Nucleus accumbens (tissue), 56 donors: ENCODE measurements at places on chromosomes 7 and 10.

DNA sequence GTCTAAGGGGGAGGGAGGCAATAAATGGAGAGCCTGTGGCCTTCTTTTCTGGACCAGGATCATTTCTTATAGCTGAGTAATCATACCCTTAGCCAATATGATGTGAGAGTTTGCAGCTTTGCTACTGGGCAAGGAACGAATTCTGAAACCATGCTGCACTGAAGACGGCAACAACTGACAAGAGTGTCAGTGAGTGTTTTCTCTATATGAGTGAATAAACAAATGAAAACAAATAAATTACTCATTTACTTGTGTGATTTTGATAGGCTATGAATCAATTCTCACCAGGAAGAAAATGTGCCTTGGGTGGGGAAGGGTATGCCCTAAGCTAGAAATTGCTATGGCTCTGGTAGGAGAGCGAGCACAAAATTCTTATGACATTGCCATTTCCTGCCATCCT, 79.4 kb upstream of the LRRN3 start:
- DNase-seq, result no peak

DNA sequence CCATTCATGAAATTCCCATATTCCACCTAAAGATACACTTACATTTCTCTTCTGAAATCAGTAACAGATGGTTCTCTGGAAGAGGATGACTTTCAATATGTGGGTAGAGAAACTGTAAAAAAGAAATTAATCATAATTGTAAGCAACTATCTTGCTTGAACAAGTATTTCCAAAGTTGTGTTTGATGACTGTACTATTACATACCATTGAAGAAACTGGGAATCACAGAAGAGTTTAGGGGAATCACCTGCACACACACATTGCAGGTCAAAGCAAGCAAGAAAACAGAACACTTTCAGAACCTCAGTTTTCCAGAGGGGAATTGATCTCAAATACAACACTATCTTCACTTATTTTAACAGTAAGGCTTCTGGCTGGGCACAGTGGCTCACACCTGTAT, 33.6 kb downstream of the GSAP start:
- no peak for DNase-seq

DNA sequence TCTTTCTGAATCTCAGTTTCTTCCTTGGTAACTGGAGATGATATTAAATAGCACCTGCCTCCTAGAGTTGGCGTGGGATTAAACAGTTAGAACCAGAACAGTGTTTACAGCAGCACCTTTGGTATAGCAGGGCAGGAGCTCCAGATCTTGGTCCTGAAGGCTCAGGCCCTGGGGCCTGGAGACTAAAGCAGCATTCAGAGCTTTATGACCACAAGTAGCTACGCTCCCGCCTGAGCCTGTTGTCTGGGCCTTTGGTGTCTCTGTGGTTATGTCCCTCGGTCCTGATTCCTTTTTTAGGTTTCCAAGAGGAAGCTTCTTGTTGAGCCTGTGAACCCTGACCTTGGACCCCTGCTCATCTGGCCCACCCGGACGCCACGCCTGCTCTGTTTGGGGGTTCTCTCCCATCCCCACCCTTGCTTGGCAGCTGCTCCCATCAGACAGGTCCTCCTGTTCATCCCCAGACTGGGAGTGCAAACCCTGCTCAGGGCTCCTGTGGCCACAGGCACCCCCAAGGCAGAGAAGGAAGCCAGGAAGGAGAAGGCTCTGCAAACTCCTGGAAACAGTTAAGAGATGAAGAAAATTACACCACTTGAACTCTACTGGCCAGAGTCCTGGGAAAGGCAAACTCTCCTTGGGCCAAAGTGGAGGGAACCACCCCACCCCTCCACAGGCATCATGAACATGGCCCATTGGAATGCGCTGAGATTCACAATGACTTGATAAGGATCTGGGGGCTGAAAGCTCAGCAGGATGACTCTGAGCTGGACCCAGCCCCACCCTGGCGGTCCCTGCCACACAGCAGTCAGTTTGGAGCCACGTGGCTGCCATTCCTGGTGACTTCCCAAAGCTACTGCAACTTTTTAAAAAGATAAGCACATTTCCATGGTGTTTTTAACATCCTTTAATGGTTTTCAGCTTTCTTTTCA, 50.1 kb upstream of the TMEM72 start:
- DNase-seq, result no peak

DNA sequence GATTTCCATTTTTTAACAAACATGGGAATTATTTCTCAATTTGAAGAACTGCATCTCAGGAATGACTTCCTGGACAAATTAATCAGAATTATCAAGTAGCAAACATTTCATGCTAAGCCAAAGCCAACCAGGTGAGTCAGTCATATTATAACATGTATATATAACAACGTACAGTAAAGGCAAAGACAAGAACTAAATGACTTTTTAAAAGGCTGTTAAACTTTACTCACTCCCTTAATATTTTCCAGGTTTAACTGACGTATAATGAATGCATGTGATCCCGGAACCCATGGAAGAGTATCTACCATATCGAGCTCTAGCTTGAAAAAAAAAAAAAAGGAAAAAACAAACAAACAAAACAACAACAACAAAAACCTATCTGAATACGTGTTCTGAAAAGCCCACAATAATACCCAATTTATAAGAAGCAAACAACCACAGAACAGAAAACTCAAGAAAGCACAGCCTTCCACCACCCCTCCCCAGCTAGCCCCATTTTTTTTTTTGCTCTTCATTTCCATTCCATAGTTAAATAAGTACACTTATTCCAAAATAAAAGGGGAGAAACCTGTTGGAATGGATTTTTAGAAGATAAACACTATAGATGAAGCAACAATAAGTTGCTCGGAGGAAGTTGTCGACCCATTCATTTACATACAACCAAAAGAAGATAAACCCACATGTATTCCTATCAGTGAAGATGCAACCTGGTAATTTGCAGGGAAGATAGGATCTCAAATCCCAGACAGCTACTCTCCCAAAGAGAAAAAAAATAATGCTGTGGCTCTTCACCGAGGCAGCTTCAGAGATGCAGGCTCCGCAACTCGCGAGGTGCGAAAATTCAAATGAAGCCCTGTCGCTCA, 537 bp downstream of the NAPEPLD start:
- no peak for DNase-seq
